NCI-H526 treated with DMSO at 0.1 percent for 48 hours (cell line): ENCODE measurements at places on chromosomes 13 and 19.

DNA sequence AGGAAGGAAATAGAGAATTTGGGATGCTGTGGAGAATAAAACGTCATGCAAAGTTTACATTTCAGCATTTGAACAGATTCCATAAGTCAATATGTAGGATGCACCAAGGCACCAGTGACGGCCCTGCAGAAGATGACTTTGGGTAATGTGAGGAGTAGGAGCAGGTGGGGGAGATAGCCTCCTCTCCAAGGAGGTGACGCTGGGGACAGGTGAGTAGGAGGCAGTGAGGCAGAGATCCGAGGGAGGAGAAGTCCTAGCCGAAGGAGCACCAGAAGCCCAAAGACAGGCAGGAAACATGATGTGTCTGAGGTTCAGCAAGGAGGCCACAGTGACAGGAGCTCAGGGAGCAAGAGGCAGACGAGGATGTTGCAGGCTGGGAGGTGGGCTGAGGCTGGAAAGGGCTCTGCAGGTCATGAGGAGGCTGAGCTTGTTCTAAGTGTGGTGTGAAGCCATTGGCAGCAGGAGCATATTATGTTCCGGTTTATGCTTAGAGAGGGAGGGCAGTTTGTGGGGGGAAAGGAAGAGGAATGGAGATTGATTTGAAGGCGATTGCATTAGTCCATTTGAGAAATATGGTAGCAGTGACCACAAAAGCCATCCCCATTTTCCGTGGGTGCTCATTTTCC, 55.7 kb upstream of the C1QTNF9 start:
- no peak for DNase-seq

- DNase-seq = no peak
Observed at GRCh38 chr19:8460516-8461298, 15.9 kb downstream of the HNRNPM start.

DNA sequence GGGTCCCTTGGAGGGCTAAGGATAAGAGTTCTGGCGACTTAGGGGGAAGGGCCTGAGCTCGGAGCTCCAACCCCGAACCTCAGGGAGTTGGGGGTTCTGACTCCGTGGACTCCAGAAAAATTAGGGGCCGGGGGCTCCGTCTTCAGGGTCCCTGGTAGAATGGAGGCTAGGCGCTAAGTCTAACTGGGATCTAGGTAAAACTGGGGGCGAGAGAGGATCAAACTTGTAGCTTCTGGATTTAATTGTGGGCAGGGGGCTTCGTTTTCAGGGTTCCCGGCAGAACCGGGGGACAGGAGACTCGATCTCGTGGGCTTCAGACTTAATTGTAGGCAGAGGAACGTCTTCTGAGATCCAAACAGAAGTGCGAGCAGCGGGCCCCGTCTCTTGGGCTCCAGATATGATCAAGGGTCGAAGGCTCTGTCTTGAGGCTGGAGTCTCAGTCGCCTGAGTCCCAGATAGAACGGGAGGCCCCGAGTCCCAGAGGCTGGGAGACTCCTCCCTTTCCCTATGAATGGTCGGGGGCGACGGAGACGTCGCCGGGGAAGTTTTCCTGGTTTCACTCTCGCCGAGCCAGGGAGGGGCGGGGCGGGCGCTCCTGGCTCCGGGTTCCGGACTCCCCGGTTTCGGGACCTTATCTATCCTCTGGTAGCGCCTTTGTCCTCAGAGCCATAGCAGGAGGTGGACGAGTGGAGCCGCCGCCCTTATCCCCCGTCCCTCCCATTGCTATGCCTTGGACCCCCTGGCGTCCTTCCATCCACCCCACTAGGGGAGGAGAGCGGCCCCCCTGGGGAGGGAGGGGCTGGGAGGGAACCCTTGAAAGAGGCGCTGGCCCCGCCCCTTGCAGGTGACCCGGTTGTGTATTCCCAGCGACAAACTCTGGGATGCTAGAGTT, 1.3 kb downstream of the NECTIN2 start:
- peak; percentile 28 for DNase-seq

- no peak for DNase-seq
Observed at GRCh38 chr13:60467098-60467497, 70.1 kb downstream of the TDRD3 start.

GRCh38 chr19:58521651-58522050, 2.0 kb upstream of the ZBTB45 start:
- no peak for DNase-seq

GRCh38 chr13:98765996-98766519, 13.6 kb upstream of the SLC15A1 start:
- DNase-seq = no peak

DNA sequence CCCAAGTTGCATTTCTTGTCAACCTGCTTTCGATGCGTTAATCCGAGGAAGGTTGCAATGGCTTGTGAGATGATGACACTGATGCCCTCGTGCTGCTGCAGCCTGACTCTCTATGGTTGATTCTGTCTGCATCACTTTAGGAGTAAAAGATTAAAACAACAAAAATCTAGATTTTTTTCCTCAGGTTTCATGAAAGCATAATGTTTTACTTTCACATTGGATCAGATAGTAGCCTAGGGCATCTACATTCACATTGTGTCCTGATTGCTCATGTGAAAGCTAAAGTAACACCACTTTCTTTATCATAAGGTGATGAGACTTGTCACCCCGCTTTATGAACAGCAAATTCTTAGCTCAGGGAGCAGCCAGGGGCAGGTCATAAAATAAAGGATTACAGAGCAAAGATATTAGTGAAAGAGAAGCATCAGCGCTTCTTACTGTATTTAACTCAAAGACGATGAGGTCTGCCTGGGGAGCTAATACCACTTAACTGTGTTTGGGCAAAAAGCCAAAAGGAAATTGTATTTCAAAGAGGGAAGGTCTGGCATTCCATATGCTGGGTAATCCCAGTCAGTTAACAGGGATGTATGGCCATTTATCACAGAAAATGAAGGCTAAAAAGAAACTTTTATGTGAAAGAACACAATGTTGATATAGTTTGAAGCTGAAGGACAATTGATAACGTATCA, 270.5 kb downstream of the GPC6 start:
- no peak for DNase-seq

GRCh38 chr13:84417416-84417815, 535.1 kb upstream of the SLITRK1 start:
- DNase-seq = no peak

DNA sequence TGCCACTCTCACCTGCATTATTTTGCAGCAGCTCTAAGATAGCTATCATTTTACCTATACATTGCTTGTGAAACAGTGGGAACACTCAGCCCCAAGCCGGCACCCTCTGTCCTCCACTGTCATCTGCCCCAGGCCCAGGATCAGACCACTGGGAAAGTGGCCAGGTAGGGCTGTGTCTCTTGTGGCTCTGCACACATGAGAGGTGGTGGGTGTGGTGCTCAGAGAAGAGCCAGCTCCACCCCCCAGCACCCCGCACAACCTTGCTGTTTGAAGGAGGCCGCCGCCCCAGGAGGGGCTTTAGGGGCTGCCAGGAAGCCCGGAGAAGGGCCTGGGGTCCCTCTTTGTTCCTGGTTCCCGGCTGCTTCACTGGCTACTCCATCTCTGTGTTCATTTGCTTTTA, 26.6 kb downstream of the PPP1R37 start:
- no peak for DNase-seq

DNA sequence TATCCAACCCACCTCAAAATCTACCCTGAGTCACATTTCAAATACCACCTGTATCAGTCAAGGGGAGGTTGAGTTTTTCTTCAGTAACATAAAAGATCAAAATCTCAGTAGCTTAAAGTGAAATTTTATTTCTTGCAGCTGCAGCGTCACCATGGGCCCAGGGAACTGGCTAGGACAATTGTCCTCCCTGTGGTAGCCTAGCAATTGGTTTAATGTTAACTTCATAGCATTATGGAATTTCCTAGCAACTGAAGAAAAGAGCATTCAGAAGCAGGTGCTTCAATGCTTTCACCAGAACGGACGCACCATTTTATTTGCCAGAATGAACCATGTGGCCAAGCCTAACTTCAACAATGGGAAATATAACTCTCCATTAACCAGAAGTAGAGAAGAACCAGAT, 359.3 kb upstream of the TSHZ3 start:
- DNase-seq = no peak

- DNase-seq = no peak
Observed at GRCh38 chr19:47021536-47022139, 2.0 kb downstream of the NPAS1 start.

GRCh38 chr19:39138221-39139211, 12.9 kb downstream of the PAK4 start:
- no peak for DNase-seq

DNA sequence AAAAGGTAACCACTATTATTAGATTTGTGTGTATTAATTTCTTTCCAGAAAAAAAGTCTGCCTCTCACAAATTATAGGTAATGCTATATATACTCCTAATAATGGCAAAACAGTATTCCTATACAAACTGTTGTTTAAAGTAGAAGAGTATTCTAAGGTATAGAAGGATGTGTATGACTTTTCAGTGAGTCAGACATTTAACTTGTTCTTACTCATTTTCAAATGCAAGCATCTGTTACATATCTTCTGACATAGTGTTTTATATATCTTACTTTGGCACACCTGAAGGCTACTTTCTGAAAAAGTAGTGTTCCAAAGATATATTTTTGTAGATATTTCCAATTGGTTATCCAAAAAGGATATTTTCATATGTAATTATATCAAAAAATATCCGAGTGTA, 3.5 kb upstream of the SLITRK5 start:
- no peak for DNase-seq

- DNase-seq = no peak
Observed at GRCh38 chr19:7272856-7273578, 21.2 kb downstream of the INSR start.

- peak; percentile 51 for DNase-seq
Observed at GRCh38 chr19:55442372-55442961, 633 bp downstream of the SHISA7 start.

DNA sequence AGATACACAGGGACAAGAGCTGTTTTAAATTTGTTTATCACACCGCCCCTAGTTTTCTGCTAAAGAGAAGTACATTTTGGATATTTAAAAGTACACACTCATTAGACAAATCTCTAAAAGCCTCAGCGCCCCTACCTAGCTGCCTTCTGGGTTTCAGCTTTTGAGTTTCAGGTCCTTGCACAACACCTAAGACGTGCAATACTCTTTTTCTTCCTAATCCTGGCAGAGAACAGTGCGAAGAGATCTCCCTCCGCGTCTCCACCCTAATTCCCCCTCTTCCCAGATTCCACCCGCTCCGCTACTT, 421 bp upstream of the KLF5 start:
- DNase-seq = peak; percentile 73

- no peak for DNase-seq
Observed at GRCh38 chr13:47845981-47846380, 155.1 kb downstream of the SUCLA2 start.

DNA sequence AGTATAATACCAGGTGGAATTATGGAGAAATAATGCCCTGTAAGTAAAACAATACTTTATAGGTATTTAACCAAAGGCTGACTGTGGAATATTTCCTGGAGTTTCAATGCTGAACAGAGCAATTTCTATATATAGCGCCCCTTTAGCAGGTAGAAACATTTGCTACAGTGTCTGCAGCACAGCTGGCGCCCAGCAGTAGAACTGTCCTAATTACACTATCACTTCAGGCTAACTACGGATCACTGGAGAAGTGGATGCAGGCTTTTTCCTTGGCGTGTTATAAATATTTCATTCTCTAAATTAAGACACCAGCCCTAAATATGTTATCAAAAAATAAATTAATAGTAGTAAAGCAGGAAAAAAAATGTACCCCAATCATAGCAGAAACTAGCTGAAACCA, 3.1 kb downstream of the SHISA2 start:
- no peak for DNase-seq

- DNase-seq = no peak
Observed at GRCh38 chr19:29672933-29673336, 7.7 kb downstream of the PLEKHF1 start.

DNA sequence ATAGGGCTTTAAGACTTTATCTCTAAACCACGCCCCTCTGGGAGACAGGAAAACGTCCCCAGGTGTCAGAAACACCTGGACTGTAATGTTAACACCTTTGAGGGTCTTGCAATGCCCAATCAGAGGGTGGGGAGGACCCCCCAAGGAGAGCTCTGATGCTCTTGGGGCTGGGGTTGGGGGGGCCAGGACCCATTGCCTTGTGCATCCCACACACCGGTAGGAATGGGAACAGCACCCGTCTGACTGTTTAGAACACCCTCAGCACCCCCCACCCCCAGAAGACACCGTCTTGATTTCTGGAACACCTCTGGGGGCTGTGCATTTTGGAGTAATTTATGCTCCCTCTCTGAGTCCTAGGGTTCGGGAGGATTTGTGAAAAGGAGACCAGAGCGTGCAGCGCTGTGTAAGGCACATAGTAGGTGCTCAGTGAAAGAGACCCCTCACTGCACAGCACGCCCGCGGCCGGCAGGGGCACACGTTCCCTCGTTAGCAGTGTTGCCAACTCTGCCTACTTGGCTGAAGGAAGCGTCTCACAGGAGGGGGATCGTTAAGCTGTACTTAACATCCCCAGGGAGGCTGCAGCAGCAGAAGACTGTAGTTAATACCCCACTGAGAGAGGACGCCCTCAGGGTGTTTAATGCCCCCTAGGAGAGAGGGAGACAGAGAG, 2.8 kb upstream of the ERFL start:
- DNase-seq = no peak

DNA sequence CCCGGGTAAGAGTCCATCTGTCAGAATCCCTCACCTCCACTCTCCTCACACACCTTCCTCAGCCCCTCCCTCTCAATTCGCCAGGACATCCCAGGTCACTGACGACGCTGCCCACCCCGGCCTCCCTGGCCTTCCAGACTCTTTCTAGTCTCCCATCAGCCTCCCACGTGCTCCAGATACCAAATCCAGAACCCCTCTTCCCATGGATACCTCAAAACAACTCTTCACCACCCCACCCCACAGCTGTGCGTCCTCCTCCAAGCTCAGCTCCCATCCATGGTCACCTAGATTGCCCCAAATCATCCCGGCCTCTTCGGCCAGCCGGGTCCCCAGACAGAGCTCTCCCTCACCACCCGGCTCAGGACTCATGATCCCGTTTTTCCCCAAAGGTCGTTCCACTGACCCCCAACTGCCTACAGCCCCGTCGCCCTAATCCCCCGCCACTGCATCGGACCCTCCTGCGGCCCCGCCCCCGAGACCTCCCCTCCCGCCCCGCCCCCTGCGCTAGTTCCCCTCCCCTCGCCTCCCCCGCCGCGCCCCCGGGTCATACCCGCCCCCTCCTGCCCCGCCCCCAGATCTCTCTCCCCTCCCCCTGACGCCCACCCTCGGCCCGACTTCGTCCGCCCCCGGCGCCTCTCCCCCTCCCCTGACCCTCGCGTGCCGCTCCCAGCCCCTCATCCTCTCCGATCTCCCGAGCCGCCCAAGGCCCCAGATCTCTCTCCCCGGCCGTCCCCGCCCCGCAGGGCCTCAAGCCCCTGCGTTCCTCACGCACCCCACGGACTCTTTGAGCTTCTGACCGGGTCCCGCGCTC, 546 bp downstream of the UBXN6 start:
- DNase-seq = no peak
